CD8-positive, alpha-beta memory T cell (primary cell): ENCODE measurements at places on chromosomes 1 and 21. TPM values are rescaled to one million over a fixed set of nuclear protein-coding genes. Genes with fewer than 3 reads are reported as not detected.

- no peak overlapping the region for H3K27ac ChIP-seq
- no peaks in the 10 kb centered on the region for H3K36me3 ChIP-seq
- no peaks in the 10 kb centered on the region for H3K27me3 ChIP-seq
- DNase-seq = no peak
Measured at GRCh38 chr1:202848191-202848542, 37.4 kb downstream of the PCAT6 start.

DNA sequence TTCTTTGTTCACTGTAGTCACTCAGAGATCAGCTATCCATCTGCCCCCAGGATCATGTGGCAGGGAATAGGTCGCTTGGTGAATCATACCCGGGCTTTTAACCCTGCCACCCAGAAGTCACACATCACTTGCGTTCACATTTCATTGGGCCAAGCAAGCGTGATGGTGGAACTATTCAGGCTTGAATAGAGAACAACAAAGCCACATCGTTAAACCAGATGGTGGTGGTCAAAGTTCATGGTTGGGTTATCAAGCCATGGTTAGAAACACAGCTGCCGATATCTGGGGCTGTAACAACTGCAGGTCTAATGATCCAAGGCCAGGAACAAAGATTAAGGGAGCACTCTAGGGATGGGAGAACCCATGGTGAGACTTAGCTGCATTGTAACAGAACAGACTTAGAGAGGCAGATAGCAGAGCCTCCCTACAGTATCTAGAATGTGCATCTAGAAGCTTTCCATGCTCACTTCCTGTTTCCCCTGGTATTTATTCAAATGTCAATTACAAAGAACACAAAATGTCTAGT lies 40.0 kb upstream of the PTPRC start:
- H3K4me1 ChIP-seq = peaks cover 67% of the 10 kb centered on the region
- H3K27ac ChIP-seq = no peak overlapping the region
- H3K4me3 ChIP-seq = peak overlapping the region; percentile 4
- H3K36me3 ChIP-seq = no peaks in the 10 kb centered on the region
- H3K27me3 ChIP-seq = no peaks in the 10 kb centered on the region
- DNase-seq = no peak

Gene CRABP2
- total RNA-seq = 0.66 TPM

DNA sequence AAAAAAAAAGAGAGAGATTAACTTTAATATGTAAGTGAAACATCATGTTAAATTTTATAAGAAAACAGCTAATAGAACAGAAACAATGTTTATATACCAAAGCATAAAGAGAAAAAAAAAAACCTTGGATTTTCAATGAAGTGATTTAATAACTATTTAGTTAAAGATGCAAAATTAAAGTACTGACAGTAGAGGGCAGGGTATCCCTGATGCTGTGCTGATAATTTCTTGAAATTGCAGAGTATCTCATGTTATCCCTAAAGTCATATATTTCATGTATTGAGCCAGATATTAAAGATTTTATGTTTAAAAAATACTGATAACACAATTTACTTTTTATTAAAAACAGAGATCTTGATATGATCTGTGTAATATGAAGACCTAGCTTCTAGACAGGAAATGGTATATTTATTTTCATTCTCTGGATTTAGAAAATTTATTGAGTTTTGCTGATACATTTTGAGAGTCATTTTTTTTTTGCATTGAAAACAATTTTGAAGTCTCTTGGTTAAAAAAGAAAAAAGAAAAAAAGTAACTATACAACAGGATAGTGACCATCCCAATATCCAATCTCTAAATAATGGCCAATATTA lies 273.2 kb downstream of the USP25 start:
- H3K27me3 ChIP-seq = no peaks in the 10 kb centered on the region
- no peak overlapping the region for H3K4me3 ChIP-seq
- no peaks in the 10 kb centered on the region for H3K36me3 ChIP-seq
- no peaks in the 10 kb centered on the region for H3K4me1 ChIP-seq
- no peak for DNase-seq

Gene DNM3
- total RNA-seq = 0.59 TPM

- no peaks in the 10 kb centered on the region for H3K27me3 ChIP-seq
- DNase-seq = no peak
- no peak overlapping the region for H3K4me3 ChIP-seq
- no peaks in the 10 kb centered on the region for H3K36me3 ChIP-seq
- H3K4me1 ChIP-seq = no peaks in the 10 kb centered on the region
- no peak overlapping the region for H3K27ac ChIP-seq
Measured at GRCh38 chr1:157519451-157519850, 32.9 kb downstream of the FCRL5 start.

DNA sequence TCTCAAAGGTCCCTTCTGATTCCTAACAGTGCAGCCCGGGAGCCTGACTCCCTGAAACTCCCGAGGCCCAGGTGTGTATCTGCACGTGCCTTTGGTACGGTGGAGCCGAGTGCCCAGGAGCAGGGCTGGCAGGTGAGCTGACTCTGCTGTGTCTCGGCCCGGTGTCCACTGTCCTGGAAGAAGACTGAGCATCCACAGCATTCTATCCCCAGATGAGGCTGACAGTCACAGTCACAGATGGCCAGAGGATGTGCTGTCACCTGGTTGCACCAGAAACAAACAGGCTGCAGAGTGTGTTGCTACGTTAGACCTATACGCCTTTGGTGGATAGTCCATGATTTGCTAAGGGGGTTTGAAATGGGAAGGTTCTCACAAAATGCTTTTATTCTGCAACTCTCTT lies 9.8 kb downstream of the ETV3L start:
- no peaks in the 10 kb centered on the region for H3K27me3 ChIP-seq
- no peaks in the 10 kb centered on the region for H3K36me3 ChIP-seq
- peaks cover 3% of the 10 kb centered on the region for H3K4me1 ChIP-seq
- DNase-seq = no peak
- H3K4me3 ChIP-seq = no peak overlapping the region

DNA sequence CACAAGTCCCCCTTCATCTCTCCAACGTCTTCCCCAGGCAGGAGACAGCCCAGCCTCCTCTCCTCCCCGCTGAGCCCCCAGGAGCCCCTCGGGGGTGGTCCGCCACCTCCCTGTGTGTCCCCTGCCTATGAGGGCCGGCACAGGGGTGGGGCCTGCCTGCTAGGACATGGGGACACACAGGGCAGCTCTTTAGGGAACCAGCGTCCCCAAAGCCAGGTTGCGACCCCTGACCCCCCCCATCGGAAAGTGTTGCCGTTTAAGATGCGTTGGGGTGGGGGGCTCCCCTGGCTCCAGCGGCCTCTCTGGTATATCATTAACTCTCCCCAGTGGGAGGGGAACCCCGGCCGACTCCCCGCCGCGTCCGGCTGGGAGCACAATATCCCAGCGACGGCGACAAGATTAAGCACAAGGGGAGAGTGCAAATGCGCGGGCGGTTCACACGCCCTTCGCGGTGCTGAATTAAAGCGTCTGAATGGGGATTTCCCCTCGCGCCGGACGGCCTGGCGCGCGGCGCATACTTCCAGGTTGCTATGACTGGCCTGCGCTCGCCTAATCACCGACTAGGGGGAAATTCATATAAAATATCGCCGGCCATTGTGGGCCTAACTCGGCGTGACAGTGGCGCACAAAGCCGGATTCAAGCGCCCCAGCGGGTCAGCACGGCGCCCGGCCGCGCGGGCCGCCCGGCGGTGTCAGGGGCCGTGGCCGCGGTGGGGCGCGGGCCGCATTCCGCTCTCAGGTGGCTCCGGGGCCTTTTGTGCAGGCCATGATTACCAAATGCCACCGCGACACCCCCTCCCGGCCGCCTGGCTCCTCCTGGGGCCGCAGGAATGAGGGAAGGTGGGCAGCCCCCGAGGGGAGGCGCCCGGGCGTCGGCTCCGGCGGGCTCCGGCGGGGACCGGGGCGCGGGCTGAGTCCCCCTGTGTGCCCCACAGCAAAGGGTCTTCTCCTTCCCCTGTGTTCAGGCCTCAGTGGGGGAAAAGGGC lies 30.9 kb downstream of the WNT3A start:
- no peak for DNase-seq
- H3K4me1 ChIP-seq = peaks cover 7% of the 10 kb centered on the region
- no peak overlapping the region for H3K27ac ChIP-seq
- H3K27me3 ChIP-seq = peaks cover 33% of the 10 kb centered on the region
- H3K4me3 ChIP-seq = no peak overlapping the region
- no peaks in the 10 kb centered on the region for H3K36me3 ChIP-seq

Gene HMGB4
- not detected for total RNA-seq

DNA sequence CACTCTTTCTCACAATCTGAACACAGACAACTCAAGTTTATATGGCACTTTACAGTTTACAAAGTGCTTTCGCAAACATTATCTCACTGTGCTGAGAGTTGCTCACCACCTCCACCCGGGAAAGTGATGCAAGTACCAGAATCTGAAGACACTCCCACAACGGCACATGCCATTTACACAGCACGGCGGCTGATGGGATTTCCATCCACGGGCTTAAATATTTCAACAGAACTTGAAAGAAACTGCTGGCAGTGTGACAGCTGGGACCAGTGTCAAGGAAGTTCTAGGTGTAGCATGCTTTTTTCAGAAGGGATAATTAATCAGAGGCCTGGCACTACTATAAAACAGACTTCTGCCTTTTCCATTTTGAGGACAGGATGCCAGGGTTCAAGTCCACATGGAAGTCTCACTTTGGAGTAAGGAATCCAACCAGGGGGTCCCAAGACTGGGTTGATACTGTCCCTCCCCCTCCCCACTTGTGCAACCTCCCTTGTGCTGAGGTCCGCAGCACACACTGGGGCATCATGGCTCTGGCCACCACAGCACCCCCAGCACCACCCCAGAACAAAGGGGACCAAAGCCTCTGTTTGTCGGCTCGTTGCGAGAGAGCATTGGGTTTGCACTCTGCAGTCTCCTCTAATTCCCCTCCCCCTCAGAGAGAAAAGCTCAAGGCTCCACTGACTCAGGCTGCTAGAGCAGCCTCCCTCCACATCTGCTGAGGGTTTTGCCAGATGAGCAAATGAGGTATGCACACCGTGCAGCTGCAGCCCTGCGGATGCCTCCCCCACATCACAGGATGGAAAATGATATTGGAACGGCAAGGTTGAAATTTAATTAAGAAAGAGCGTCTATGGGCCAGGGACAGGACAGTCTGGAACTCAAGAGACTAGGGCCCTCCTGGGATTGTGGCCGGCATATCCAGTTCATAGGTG lies 154.9 kb downstream of the TGFBR3 start:
- H3K4me3 ChIP-seq = no peak overlapping the region
- H3K27ac ChIP-seq = peak overlapping the region; percentile 64
- peaks cover 5% of the 10 kb centered on the region for H3K36me3 ChIP-seq
- peaks cover 48% of the 10 kb centered on the region for H3K4me1 ChIP-seq

DNA sequence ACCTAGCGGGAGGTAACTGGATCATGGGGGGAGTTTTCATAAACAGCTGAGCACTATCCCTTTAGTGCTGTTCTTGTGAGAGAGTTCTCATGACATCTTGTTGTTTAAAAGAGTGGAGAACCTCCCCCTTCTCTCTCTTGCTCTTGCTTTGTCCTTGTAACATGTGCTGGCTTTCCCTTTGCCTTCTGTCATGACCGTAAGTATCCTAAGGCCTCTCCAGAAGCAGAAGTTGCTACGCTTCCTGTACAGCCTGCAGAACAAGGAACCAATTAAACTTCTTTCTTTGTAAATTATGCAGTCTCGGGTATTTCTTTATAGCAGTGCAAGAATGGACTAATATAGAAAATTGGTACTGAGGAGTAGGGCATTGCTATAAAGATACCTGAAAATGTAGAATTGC lies 515.6 kb downstream of the NEGR1 start:
- H3K27me3 ChIP-seq = no peaks in the 10 kb centered on the region
- H3K4me3 ChIP-seq = no peak overlapping the region
- DNase-seq = no peak
- no peaks in the 10 kb centered on the region for H3K36me3 ChIP-seq
- no peaks in the 10 kb centered on the region for H3K4me1 ChIP-seq

Gene NME7
- 21.7 TPM for total RNA-seq

Gene KRTAP12-2
- total RNA-seq = not detected

DNA sequence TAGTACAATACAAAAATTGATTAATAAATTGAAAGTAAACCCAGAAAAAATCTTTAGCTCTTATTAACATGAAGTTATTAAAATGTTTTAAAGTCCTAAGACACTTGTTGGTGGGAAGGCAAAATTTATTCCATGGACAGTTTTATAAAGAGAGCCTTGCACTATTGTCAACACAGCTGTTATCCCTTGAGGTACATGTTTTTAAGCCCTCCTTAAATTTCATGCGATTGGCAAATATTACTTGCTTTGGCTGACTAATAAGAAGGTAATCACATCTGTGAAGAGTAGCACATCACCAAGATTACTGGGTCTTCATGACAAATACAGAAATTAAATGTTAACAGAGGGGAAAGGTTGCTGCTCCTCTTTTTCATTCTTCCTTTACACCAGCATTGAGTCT lies 611.1 kb downstream of the BRINP3 start:
- no peak overlapping the region for H3K4me3 ChIP-seq
- no peak overlapping the region for H3K27ac ChIP-seq
- no peaks in the 10 kb centered on the region for H3K4me1 ChIP-seq
- DNase-seq = no peak

DNA sequence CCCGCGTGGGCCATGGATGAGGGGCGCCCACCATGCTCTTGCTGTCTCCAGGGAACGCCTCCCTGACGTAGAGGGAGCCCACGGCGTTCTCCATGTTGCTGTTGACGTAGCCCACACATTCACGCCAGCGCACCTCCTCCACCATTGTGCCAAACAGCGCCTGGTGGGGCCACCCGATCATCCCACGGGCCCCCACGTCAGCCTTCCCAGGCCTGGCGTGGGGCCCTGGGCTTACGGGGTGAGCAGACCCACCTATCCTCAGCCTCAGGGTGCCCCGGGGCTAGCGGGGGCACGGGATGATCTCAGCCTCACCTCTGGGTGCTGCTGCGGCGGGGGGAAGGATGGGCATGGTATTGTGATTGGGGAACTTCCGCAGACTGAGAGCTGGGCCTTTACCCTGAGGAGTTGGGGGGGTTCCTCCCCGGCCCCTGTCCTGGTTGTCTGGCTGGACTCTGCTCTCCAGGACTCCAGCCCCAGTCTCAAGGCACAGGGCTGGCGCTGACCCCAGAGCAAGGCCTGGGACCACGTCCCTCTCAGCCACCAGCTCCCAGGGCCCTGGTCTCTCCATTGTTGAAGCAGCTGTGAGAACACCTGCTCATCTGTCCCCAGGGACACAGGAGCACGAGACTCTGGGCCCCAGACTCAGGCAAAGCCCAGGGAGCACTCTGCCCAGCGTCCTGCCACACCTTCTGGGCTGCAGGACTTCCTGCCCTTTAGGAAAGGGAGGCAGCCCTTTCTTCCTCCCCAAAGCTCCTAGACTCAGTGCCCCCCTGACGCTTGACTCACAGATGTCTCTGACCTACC lies 10.2 kb downstream of the PRXL2B start:
- no peaks in the 10 kb centered on the region for H3K27me3 ChIP-seq
- H3K27ac ChIP-seq = no peak overlapping the region
- no peaks in the 10 kb centered on the region for H3K36me3 ChIP-seq
- DNase-seq = no peak

GRCh38 chr1:117229217-117229616 lies 18.5 kb upstream of the VTCN1 start:
- DNase-seq = no peak
- no peak overlapping the region for H3K27ac ChIP-seq
- H3K4me3 ChIP-seq = no peak overlapping the region
- no peaks in the 10 kb centered on the region for H3K27me3 ChIP-seq
- no peaks in the 10 kb centered on the region for H3K4me1 ChIP-seq

- no peak for DNase-seq
- peaks cover 6% of the 10 kb centered on the region for H3K4me1 ChIP-seq
- H3K27me3 ChIP-seq = peaks cover 13% of the 10 kb centered on the region
- H3K27ac ChIP-seq = peak overlapping the region; percentile 55
- no peaks in the 10 kb centered on the region for H3K36me3 ChIP-seq
Measured at GRCh38 chr1:156571261-156571852, 1.0 kb downstream of the IQGAP3 start.

GRCh38 chr1:246139745-246140182 lies 367.3 kb downstream of the SMYD3 start:
- H3K4me3 ChIP-seq = no peak overlapping the region
- no peak for DNase-seq
- H3K4me1 ChIP-seq = no peaks in the 10 kb centered on the region
- no peak overlapping the region for H3K27ac ChIP-seq
- no peaks in the 10 kb centered on the region for H3K27me3 ChIP-seq
- H3K36me3 ChIP-seq = no peaks in the 10 kb centered on the region

Gene LRRN2
- not detected for total RNA-seq
